Activated T-helper 1 cell treated with anti-CD3 and anti-CD28 coated beads, Interleukin-12 subunit alpha, Interleukin-12 subunit beta, Interleukin-2, Interleukin-4 antibody, amounts not matched to agents 30 ng/mL and 10 ng/mL and 1 ng/mL, durations not matched to agents 14 hours and 24 hours and 36 hours (primary cell): ENCODE measurements at places on chromosomes 4 and X. TPM values are rescaled to one million over a fixed set of nuclear protein-coding genes. Genes with fewer than 3 reads are reported as not detected.

Gene RPGR
- 7.5 and 9.3 TPM in 2 replicates for total RNA-seq

Gene INTU
- total RNA-seq = 0.02 TPM in 1 of 2 replicates, not detected in the other

Gene REPS2
- total RNA-seq = not detected in 2 replicates

Gene CT83
- total RNA-seq = not detected in 2 replicates

Gene FRMD7
- total RNA-seq = not detected in 2 replicates

Gene NPY1R
- total RNA-seq = not detected in 2 replicates
